D721Med (cell line): ENCODE measurements at places on chromosomes 12 and 14.

DNA sequence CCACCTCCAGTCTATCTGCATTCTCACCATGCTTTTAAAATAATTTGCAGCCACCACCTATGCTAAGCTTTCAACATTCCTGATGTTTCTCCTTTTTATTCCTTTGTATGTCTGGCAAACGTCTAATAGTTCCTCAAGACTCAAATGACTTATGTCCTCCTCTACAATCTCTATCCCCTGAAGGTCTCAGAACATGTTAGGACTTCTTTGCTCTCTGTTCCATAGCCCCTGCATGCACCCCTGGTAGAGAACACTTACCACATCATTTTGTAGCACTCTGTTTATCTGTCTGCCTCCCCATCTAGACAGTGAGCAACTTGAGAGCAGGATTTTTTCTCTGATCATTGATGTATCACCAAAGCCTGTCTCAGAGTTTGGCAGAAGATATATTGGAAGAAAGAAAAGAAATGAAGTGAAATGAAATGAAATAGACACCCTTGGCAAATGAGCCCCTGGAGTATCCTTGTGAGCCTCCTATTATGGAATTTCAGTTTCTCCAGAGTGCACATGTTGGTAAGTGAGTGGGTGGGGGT lies 1231.2 kb upstream of the FLRT2 start:
- DNase-seq: no peak

GRCh38 chr14:101920271-101920670 lies 44.1 kb upstream of the DYNC1H1 start:
- no peak for DNase-seq

DNA sequence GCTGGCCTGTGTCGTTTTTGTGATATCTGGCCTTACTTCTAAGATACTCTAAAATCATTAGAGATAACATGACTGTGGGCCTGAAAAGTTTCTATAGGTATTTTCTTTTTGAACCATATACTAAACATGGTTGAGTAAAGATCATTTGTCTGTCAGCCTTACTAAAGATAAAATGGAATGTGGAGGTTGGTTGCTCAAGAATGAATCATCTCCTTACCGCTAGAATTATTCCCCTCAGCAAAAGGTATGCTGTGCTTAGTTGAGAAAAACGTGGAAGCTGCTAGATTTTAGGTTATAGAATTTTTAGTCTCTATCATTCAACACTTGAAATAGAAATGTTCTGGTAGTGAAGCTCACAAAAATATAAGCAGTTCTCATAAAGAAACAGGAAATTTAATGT lies 407.3 kb downstream of the AEBP2 start:
- no peak for DNase-seq

DNA sequence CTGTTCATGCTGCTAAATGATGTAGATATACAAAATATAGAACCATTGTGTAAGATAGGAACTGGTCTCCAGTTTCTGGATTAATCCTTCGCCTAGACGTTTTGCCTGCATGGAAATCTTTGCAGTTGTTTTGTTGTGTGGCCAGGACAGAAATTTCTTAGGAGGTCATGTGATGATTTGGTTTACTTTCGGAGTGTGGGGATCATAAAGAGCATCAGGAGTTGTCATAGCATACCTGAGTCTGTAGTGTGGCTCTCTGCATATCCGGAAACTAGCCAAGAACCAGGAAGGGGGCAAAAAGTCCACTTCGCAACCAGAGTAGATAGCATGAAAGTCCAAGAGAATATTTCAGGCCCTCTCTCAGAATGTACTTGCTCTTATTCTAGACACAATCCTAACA lies 3.1 kb downstream of the SAMD4A start:
- DNase-seq: no peak

- no peak for DNase-seq
Observed at GRCh38 chr12:10140001-10140400, 10.0 kb upstream of the CLEC7A start.

GRCh38 chr12:70197345-70197744 lies 45.9 kb upstream of the CNOT2 start:
- no peak for DNase-seq

DNA sequence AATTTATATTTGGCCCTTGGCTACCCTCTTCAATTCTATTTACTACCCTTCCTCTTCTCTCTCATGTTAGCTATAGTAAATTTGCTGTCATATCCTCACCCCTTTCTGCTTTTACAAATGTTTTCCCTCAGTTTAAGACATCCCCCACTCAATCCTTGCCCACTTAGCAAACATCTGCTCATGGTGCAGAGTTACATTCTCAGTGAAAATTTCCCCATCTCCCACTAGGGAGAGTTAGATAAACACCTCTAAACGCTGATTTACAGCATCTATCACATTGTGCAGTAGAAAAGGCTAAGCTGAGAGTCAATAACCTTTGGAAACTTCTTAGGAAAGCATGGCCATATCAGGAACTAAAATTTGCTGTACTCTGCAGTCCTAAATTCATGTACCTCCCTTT lies 69.0 kb downstream of the DENND5B start:
- no peak for DNase-seq
